ENCODE measurements at places on chromosomes 7 and 10.

DNA sequence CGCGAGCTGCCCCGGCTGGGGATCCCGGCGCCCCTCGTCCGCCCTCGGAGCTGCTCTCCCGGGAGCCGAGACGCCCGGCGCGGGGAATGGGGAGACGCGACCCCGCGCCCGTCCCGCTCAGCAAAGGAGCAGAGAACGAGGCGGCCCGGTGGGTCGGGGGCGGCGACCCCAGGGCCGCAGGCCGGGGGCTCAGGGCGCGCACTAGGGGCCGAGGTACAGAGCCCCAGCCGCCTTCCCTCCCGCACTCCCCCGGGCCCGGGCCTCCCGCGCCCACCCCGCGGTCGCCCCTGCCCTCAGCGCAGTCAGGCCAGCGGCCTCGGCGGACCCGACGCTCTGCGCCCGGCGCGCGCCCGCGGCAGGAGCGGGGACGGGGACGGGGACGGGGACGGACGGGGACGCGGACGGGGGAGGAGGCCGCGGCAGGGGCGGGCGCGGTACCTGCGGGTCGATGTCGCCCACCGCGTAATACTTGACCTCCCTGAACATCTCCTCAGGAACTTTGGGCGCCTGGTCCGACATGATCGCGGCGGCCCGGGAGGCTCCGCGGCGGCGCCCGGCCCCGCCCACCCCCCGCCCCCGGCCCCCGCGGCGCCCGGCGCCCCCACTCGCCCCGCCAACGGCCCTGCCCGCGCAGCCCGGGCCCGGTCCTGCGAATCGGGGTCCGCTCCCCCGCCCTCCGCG, 373 bp downstream of the PAXIP1 start:
- DNase-seq = peak; percentile 9

DNA sequence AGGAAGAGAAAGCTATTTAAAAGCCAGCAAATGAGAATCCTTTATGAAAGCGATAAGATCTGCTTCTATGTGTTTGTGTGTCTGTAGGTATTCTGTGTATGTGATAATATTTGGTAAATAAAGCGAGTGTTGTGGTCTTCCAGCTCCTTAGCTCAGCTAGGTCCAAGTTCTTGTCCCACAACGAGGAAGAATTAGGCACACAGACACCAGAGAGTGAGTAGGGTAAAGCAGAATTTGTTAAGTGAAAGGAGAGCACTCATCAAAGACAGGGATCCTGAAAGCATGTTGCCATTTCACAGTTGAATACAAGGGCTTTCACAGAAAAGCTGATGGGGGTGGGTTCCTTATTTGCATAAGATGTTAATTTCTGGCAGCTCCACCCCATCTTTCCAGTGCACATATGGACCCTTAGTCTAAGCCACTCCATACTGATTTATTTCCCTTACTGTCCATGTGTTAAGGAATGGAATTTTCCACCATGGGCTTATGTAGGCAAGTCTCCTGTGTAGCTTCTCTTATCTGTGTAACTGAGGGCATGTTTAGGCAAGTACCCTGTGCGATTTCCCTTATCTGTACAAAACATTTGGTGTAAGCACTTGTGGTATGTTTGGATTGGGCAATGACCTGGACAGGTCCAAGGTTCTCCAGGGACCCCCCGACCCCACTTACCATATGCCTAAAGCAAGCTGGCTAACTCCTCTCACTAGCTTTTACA, 165.9 kb upstream of the VIPR2 start:
- DNase-seq = no peak

DNA sequence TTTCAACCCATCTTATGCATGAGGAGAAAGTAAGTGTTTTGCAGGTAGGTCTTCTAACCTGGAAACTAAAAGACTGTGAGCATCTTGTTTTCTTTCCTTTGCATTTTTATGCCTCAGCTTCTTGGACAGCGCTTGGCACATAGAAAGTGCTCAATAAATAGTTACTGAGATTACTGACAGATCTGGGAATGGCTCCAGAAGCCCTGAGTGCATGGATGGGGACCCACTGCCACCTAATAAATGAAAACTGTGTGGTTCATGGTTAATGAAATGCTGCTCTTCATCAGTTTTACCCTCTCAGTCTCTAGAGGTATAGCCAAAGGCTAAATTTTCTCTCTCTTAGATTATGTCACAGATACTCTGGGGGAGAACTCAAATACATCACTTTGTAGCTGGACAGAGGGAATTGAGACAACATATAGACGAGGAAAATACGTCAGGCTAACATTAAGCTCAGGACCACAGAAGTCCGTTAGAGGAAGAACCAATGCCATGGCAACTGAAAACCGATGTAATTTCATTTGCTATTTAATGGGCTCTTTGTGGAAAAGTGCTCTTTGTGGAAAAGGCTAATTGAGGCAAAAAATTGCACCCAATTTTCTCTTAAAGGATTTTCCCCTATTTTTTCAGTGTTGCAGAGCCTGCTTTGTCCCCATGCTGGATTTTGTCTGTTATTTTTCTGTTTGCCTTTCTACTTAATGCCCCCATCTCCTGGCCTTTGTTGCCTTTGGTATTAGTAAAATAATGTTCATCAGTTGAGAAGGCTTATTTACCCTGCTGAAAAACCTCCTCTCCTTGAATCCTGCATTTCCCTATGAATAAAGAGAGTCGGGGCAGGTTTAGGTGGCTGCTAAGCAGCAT, 17.8 kb downstream of the ASB4 start:
- DNase-seq = no peak

DNA sequence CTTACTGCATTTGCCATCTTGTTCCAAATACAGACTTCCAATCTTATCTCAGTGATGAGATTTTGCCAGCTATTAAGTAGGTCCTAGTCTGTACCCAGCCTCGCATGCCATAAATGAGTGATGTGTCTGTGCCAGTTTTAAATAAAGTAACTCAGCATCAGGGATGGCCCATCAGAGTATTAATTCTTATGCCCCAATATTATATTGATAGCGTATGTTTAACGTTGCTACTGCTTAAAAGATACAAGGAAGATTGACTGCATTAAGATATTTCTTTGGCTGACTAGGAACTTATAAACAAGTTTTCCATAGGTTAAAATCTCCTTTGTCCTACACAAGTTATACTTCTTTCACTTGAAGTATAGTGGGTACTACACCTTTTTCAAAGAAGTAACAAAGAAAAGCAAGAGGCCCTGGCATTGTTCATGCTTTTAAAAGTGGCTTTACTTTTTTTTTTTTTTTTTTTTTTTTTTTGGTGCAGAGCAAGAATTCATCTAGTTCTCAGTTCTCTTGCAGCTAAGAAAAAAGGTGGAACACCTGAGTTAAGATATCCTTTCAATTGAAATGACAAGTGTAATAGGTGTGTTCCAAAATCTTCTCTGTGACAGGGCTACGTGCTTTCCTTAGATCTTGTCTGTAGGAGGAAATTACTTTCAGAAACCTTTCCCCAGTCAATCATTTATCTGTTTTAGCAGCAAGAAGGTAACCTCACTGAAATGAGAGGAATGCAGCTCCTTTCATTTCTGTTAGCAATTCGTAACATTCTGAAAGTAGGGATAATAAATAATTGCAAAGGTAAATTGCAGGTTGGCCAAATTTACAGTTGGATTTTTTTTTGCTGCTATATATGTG, 245.0 kb downstream of the CELF2 start:
- no peak for DNase-seq

GRCh38 chr7:11573128-11573750, 258.8 kb downstream of the THSD7A start:
- DNase-seq = no peak

- DNase-seq = peak; percentile 7
Measured at GRCh38 chr7:102024769-102025391, 207.5 kb downstream of the CUX1 start.

DNA sequence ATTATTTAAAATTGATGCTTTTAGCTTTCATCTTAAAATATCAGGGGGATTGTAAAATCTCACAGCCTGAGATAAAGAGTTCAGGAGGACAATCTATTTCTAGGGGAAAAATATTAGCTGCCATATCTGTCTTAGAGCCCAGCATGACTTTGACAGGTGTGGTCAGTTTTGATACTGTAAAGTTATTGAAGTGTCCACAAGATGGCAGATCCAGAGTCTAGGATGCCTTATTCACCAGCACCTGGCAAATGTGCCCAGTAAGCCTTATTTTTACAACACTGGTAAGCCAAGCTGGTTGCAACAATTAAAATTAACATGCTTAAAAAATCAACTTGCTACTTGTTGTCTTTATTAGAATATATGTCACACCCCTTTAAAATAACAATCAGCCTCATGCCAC, 579.3 kb downstream of the SH2D4B start:
- DNase-seq = no peak

GRCh38 chr7:55413442-55413841, 48.3 kb downstream of the LANCL2 start:
- no peak for DNase-seq

DNA sequence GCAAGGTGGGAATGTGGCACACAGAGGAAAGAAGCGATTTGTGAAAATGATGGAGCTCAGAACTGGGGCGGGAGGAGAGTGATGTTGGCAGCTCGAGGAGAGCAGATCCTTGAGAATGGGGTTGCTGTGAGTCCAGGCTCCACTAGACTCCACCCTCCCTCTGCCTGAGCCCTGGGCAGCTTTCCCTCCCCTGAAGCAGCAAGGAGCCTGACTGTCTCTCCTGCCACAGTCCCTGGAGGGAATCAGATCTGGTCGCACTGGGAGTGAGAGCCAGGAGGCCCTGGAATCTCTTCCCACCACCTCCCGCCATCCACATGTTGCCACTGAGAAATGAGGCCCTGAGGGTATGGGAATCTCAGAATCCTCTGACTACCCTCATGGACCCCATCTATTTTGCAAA, 362.7 kb downstream of the PLXNA4 start:
- DNase-seq = no peak

DNA sequence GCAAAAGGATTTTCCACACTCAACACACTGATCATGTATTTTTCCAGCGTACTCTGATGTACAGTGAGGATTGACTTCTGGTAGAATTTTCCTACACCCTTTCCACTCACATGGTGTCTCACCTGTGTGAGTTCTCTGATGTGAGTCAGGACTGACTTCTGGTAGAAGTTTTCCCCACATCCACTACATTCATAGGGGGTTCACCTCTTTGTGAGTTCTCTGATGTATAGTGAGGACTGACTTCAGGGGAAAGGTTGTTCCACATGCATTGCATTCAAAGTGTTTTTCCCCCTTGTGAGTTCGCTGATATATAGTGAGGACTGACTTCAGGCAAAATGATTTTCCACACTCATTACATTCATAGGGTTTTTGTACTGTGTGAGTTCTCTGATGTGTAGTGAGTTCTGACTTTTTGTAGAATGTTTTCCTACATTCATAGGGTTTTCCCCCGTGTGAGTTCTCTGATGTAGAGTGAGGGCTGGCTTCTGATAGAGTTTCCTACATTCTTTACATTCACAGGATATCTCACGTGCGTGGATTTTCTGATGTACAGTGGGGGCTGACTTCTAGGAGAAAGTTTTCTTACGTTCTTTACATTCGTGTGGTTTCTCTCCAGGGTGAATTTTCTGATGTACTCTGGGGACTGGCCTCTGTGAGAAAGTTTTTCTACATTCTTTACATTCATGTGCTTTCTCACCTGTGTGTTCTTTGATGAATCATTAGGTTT, 146.5 kb downstream of the GLRX3 start:
- no peak for DNase-seq

GRCh38 chr7:66627881-66628360, 760 bp upstream of the KCTD7 start:
- no peak for DNase-seq

- DNase-seq = no peak
Measured at GRCh38 chr10:94205396-94205831, 157.3 kb downstream of the NOC3L start.

DNA sequence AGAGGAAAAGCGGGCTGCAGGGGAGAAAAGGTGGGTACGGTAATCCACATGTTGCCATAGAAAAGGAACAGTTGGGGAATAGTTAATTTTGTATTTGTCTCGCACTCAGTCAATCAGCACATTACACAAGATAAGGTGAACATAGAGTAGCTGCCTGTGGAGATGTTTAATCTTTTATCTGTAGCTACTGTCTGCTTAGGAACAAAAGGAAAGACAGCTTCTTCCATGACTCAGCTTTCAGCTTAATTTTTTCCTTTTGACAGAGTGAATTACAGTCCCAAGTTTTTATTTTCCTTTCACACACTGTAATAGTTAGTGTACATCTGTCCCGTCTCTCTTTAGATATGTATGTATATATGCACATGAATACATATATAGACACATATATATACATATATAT, 39.3 kb upstream of the PODXL start:
- no peak for DNase-seq

DNA sequence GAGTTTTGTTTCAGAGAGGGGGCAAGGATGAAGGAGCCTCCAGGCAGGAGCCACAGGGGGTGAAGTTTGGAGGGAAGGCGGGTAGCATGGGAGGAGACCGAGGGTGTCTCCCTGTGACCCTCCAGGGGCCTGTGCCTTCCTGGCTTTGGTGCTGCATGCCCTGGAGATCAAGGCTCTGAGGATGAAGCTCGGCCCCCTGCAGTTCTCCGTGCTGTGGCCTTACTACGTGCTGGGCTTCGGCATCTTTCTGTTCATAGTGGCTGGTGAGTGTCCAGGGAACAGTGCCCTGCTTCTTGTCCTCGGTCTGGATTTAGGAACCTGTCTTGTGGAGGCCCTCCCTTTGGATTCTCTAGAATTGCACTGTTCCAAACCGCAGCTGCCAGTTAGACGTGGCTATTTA, 9.2 kb upstream of the ZSCAN25 start:
- no peak for DNase-seq

DNA sequence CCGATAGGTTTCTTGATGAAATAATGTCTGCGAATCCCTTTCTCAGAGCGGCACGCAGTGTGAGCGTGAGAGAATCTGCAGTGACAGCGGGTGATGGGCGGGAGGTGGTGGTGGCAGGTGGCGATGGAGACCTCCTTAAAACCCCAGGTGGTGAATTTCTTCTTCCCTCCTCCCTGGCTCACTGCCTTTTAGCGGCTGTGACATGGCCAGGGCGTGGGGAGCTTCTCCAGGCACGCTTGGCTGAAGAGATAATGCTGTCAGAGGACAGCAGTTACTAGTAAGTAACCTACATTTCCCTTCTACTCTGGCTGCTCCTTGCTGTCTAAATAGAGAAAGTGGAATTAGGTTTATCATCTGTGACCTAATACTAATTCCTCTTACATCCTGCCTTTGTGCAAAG, 141.4 kb upstream of the INSYN2A start:
- DNase-seq = no peak

DNA sequence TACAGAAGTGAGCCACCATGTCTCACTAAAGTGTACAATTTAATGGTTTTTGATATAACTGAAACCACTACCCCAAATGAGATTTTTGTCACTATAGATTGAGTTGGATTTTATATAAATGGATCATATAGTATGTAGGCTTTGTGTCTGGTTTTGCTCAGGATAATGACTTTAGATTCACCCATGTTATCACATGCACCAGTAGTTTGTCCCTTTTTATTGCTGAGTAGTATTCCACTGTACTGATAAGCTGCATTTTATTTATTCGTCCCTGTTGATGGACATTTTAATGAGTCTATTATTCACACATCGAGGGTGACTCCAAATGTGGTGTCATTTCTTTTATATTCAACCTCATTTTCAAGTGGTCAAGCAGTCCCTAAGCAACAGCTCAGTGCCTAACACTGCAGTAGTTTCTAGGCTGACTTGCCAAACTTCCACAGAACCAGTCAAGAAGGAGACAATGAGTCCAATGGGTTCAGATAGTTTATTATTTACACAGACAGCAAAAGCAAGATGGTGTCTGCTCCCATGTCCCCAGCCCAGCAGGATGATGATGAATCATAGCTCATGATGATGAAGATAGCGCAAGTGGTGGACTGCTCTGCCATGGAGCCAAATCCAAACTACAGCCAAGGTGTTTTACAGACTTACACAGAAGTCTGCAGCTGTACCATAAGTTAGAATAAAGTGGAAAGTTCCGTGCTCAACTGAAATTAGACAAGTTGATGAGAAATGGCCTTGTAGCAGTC, 6.6 kb upstream of the FMC1 start:
- no peak for DNase-seq

GRCh38 chr10:17557459-17557858, 59.7 kb downstream of the HACD1 start:
- no peak for DNase-seq
